Peyer's patch (tissue), 4 donors: ENCODE measurements at places on chromosomes 13 and 19.

DNA sequence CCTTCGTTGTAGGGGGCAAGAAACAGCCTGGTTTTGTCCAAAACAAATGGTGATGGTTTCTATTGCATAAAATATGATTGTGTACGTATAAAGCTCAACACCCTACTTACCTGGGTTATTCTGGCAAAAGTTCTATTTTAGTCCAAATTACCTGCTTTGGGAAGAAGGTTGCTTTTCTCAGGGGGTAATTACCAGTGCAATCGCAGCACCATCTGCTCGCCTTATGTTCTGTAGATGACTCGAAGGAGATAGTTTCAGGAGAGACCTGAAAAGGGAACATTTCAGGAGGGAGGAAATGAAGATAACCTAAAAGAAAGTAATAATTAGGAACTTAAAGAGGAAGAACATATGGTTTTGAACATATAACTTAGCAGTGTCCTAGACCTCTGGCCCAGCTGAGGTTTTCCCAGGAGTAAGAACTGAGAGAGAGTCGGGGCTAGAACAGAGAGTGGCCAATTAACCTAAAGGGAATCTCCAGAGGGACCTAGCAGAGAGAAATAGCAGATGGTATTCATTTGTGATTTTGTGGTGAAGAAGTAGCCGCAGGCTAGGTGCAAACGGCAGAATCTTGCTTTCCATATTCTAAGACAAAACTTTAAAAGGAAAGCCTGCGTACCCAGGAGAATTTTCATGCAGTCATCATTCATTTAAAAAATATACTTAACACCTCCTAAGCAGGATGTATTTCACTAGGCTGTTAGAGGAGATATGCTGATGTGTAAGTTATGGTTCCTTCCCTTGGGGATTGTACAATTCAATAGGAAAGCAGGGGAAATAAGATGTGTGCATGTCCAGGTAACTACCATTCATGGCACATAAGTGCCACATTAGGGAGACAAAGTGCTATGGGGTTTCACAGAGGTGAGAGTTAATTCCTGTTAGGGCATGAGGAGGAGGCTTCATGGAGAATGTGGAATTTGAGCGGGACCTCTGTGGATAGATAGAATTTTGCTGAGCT lies 113.0 kb upstream of the SLC10A2 start:
- no peak for DNase-seq

GRCh38 chr13:114151031-114151430 lies 18.6 kb upstream of the RASA3 start:
- peak; percentile 45 for DNase-seq

GRCh38 chr19:46607448-46607841 lies 6.3 kb downstream of the CALM3 start:
- DNase-seq = no peak

GRCh38 chr13:48726711-48727110 lies 73.0 kb downstream of the CYSLTR2 start:
- DNase-seq = no peak

- no peak for DNase-seq
Observed at GRCh38 chr13:77779552-77780272, 82.2 kb downstream of the SLAIN1 start.

DNA sequence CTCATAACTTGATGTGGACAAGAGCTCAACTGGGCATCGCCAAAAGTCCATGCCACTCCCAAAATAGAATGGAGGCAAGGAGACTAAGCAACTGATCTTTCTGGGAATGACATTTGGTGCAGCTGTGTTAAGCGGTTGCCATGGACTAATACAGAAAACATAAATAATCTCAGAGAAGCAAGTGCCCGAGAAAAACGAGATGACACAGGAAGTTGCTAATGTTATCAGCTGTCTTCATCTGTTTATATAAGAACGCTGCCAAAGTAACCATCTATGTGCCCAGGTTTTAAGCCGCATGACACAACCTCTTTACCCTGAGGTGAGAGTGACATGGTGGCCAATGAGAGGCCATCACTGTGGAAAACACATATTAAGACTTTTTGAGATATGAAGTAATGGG lies 54.9 kb upstream of the SACS start:
- no peak for DNase-seq

DNA sequence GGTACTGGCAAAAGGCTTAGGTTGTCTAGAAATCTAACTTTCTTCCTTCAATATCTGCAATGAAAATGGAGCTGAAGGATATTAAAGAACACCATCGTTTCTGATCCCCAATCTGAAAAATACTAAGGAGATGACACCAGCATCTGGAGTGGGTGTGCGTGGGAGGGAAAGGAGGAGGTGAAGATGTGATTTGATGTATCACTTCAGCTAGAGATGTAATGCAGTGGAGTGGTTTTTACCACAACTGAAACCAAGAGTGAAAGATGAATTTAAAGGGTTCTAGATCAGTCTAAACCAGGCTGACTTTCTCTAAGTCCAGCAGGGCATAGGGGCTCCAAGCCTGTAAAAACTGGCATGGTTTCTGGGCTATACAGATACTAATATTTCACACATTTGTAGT lies 148.4 kb downstream of the AKAP11 start:
- DNase-seq = no peak

GRCh38 chr13:112802802-112803195 lies 113.0 kb downstream of the ATP11A start:
- no peak for DNase-seq

DNA sequence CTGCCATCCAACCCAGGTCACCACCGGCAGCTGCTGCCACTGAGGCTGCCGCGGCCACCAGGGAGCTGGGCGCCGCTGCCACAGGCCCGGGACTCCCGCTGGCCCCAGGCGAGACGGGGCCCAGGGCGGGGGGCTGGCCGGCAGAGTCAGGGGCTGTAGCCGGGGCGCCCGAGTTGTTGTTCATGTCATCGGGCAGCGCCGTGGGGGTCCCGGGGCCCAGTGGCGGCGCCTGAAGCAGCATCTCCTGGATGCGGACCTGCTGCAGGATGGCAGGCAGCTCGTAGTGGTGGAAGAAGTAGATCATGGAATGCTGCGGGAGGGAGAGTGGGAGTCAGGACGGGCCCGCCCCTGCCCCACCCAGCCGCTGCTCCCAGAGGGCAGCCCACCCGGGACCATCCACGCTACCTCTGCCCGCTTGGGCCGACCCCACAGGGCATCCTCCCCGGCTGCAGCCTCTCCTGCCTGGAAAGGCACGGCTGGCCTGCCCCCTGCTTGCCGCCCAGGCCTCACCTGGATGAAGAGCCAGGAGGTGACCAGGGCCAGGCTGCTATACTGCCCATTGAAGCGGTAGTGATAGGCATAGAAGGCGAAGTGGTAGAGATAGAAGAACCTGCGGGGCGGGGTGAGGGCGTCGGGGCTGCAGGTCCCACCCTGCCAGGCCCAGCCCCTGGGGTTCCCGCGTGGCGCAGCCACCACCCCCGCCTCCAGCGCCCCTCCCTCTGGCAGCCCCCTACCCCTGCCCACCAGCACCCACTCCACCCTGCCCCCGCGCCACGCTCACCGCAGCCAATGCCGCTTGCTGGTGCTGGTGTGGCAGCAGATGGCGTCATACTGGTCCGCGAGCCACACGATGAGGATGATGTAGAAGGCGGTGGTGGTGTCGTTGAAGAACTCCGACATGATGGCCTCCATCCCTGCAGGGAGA lies 10.1 kb downstream of the TMEM259 start:
- DNase-seq = no peak

- peak; percentile 90 for DNase-seq
Observed at GRCh38 chr19:2235381-2236063, 607 bp downstream of the PLEKHJ1 start.

DNA sequence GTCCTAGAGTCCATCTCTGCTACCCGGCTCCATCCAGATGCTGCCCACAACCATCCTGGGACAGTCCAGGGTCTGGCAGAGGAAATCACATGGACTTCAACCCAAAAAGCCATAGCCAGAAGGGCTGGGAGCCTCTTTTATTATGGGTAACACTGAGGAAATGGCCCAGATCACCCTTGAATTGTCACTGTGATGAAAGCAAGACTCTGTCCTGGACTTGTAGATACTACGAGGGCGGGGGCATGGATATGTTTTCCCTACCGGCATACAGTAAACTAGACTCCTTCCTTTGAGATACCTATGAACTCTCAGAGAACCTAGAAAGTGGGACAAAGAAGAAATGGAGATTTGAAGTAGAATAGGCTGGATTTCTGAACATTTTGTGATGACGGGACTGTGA lies 110.3 kb downstream of the LACC1 start:
- no peak for DNase-seq

DNA sequence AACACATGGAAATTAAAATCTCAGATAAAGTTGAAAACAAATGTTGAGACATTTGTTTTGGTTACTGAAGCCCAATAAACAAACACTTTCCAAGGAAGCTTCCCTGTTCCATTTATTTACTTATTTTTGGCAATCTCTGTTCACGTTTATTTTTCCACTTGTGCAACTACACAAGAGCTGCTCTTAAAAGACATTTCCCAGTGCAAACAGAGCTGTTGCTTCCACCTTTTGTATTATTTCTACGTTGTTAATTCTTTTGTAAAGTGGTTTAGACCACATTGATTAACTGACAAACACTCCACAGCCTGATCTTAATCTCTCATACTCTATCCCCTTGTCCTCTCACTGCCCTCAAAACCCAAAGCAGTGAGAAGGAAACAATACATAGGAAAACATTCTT lies 757.6 kb downstream of the LIG4 start:
- DNase-seq = no peak

- DNase-seq = peak; percentile 100
Observed at GRCh38 chr19:48321372-48321621, 4.1 kb upstream of the EMP3 start.

GRCh38 chr13:105336706-105337576 lies 1198.5 kb downstream of the EFNB2 start:
- no peak for DNase-seq

DNA sequence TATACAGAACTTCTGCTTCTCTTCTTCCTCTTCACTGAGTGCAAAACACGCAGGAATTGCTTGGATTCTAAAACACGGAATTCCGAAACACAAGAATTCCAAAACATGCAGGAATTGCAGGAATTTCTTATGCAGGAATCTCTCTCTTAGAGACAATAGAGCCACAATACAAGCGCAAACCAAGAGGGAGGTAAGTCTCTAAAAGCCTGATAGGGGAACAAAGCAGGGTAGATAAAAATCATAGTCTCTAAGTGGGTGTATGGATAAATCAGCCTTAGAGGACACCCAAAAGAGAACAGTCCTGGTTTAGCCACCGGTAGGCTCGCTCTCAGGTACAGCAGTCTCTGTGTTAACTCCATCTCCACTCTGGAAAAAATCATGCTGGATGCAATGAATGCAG lies 112.9 kb downstream of the LHFPL6 start:
- DNase-seq = no peak

DNA sequence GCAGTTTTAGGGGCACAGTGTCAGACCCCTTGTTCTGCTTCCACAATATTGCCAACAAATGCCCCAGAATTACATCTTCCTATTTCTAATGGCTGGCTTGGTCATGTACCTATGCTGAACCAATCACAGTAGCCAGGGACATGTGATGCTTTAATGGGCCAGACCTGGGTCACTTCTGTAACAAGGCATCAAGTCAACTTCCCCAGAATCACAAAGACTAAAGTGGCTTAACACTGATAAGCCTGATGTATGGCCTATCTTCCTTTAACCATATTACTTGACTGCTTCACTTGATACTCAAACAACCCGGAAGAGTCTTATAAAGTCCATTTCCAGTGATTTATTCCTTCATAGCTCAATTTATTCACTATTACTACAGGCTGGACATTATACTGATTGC lies 19.6 kb downstream of the LNX2 start:
- no peak for DNase-seq

DNA sequence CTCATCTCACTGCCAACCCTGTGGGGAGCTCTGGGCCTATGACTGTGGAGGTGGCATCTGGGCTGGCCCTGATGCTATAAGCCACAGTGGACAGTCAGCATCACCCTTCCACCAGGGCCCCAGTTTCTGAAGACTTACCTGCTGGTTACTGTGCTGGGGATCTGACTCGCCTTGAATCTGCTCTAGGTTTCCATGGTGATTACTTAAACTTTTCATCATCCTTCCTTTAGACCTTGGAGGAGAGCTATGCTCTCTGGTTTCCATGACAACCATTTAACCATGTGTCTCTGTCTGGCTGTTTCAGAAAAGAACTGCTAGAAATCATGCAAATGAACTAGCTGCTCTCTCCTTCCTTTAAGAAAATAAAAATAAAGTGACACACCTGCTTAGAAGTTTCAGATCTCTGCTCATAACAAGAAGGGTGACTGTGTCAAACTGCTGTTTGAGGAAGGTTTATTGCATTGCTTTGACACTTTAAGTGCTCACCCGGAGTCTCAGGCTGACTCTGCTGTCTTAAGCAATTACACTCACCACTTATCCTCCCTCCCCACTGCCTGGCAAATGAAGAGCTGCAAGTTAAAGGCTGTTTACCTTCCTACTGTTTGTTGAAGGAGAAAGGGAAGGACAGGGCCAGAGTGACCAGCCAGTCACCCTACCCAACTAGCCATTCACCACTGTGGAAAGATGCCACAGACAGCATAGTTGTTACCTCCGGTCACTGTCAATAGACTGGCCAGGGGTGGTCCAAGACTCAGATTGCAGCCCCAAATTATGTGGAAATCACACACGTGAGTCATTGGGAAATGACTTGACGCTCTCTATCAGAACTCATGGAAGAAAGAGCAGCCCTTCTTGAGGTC lies 87.6 kb downstream of the HSPH1 start:
- DNase-seq = no peak

- no peak for DNase-seq
Observed at GRCh38 chr19:7072541-7072940, 3.0 kb downstream of the ZNF557 start.

DNA sequence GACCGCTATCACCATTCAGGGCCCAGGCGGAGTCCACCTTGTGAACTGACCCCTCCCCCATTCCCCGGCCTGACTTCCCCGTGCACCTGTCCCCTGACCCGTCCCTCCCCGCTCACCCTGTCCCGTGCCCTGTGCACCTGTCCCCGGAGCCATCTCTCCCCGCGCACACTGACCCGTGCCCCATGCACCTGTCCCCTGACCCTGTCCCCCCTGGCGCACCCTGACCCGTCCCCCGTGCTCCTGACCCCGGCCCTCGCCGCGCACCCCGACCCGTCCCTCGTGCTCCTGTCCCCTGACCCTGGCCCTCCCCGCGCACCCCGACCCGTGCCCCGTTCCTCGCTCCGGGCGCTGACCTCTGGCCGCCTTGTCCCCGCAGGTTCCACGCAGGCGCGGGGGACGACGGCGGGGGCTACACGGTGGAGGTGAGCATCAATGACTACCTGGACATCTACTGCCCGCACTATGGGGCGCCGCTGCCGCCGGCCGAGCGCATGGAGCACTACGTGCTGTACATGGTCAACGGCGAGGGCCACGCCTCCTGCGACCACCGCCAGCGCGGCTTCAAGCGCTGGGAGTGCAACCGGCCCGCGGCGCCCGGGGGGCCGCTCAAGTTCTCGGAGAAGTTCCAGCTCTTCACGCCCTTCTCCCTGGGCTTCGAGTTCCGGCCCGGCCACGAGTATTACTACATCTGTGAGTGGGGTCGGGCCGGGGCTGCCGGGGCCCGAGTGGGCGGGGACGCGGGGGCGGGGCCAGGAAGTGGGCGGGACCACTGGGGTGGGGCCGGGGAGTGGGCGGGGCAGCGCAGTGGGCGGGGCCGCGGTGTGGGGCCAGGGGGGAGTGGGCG lies 9.7 kb downstream of the EFNA2 start:
- no peak for DNase-seq
